Chondrocyte (in vitro differentiated cells): ENCODE measurements at places on chromosomes 5 and 9. TPM values are rescaled to one million over a fixed set of nuclear protein-coding genes. Genes with fewer than 3 reads are reported as not detected.
A peak's percentile ranks its signal among the peaks of the same experiment; 100 is the strongest.

GRCh38 chr5:31121224-31121623 lies 72.3 kb upstream of the CDH6 start:
- no peak for DNase-seq
- peaks cover 45% of the 10 kb centered on the region for H3K4me1 ChIP-seq
- no peaks in the 10 kb centered on the region for H3K27me3 ChIP-seq
- no peaks in the 10 kb centered on the region for H3K36me3 ChIP-seq
- no peak overlapping the region for H3K4me3 ChIP-seq

DNA sequence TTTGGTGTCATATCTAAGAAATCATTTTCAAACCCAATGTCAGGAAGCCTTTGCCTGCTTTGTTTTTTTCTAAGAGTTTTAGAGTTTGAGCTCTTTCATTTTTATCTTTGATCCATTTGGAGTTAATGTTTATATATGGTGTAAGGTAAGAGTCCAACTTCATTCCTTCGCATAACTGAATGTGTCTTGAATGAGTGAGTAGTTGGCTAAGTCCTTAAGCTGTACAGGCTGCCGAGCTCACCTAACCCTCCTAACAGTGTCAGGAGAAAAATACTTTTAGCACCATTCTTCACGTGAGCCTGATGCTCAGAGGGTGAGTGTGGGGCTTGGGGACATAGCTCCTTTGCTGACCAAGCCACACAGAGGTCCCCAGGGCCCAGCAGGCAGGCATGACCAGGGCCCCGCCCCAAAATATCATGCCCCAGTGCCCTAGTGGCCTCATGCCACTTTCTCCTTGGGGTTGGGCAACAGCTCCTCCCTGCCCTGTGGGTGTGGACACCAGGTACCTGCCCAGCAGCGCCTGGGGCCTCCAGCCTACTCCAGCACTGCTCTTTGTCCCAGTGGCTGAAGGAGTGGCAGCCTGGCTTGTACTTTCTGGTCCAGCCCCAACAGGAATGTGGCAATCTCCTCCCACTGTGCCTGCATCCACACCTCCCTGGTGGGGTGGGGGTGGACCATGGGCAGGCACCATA lies 17.2 kb downstream of the PPARGC1B start:
- H3K36me3 ChIP-seq: no peaks in the 10 kb centered on the region
- H3K4me3 ChIP-seq: no peak overlapping the region
- no peak overlapping the region for H3K27ac ChIP-seq
- H3K4me1 ChIP-seq: no peaks in the 10 kb centered on the region
- H3K27me3 ChIP-seq: no peaks in the 10 kb centered on the region

- no peak overlapping the region for H3K27ac ChIP-seq
- H3K4me1 ChIP-seq: no peaks in the 10 kb centered on the region
- no peaks in the 10 kb centered on the region for H3K27me3 ChIP-seq
- no peak for DNase-seq
- H3K4me3 ChIP-seq: no peak overlapping the region
These were observed 13.5 kb upstream of the FAM120A start for GRCh38 chr9:93437996-93438395.

DNA sequence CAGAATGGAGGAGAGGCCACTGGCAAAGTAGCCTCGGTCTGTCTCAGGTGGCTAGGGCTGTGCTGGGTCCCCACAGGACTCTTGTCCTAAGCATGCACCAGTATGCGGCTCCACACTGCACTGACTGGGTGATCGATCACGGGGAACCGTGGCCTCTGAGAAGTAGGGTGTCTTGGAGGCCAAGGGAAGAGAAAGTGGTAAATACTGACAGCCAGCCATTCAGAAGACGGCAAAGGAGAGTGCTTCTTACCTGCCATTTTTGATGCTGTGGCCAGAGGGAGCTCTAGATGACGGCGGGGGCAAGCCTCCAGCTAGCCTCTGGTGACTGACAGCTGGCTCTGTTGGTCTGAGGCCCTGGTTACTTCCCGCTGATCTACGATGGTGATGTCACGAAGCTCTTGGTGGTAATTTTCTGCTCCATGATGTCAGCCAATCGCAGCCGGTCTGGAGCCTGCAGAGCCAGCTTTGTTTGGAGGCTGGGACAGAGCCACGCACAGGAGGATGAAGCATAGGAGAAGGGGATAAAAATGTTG lies 40.4 kb upstream of the GADD45G start:
- H3K27me3 ChIP-seq: peaks cover 18% of the 10 kb centered on the region
- no peak overlapping the region for H3K27ac ChIP-seq
- H3K4me1 ChIP-seq: peaks cover 14% of the 10 kb centered on the region

GRCh38 chr9:3656224-3656623 lies 130.4 kb upstream of the RFX3 start:
- DNase-seq: no peak
- peaks cover 8% of the 10 kb centered on the region for H3K27me3 ChIP-seq
- H3K4me1 ChIP-seq: peaks cover 7% of the 10 kb centered on the region
- H3K36me3 ChIP-seq: peaks cover 8% of the 10 kb centered on the region
- no peak overlapping the region for H3K4me3 ChIP-seq

DNA sequence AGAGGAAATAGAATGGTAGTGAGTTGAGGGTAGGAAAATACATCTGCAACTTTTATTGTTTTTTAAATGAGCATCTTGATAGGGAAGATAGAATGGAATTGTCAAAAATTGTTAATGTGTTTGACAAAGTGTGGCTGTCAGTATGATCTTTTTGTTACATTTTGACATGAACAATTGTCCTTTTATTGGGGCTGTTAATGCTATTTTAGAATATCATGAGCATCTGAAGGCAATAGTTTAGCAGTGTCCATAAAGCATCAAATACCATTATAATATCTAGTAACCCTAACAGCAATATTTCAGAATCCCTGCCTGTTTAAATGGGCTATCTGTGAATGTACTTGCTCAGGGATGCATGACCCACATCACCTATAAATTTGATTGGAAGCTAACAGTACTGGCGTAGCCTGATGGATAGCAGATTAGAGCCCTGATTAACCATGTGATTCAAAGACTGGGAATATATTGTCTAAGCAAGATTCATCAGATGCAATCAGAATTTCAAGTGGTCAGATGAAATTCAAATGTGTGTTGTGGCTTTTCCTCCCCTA lies 37.8 kb downstream of the TLE4 start:
- no peak overlapping the region for H3K4me3 ChIP-seq
- peaks cover 57% of the 10 kb centered on the region for H3K4me1 ChIP-seq
- H3K27ac ChIP-seq: peak overlapping the region; percentile 81
- no peaks in the 10 kb centered on the region for H3K27me3 ChIP-seq
- H3K36me3 ChIP-seq: peaks cover 11% of the 10 kb centered on the region

DNA sequence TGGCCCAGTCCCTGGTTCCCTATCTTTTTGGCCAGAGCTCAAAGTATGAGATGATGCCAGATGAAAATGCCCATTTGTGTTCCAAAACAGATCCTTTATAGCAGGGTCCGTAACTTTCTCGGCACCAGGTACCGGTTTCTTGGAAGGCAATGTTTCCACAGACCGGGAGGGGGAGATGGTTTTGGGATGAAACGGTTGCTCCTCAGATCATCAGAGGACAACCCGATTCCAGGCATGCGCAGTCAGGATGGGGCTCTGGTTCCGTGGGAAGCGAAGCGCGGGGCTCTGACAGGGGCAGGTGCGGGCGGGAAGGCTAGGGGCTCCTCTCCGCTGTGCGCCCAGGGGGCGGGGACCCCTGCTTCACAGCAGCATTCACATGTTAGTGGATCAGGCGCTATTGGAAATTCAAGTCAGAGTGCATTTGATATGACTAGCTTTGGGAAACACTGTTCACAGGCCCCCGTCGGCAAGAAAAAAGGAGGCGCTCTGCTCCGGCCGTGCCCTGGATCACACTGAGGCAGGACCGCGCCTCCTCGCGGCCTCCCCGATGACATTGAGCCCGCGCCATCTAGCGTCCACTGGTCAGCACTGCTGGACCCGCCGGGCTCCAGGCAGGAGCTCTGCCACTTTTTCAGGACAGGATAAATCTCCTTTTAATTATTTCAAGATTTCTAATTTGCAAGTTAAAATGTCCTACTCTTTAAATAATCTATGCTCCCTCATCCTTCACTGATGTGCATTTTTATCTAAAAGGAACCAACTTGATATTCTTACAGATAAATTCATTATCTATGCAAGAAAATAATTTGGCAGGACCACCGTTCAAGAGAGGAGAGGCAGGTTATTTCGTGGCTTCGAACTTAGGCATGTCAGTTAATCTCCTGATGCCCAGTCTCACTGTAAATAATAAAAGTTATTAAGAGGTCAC lies 190.0 kb downstream of the FANCC start:
- H3K4me3 ChIP-seq: peak overlapping the region; percentile 58
- DNase-seq: no peak
- no peaks in the 10 kb centered on the region for H3K36me3 ChIP-seq
- peak overlapping the region; percentile 76 for H3K27ac ChIP-seq

GRCh38 chr5:135238622-135239452 lies 160.2 kb downstream of the MACROH2A1 start:
- H3K27ac ChIP-seq: no peak overlapping the region
- H3K4me3 ChIP-seq: no peak overlapping the region
- peaks cover 7% of the 10 kb centered on the region for H3K27me3 ChIP-seq

DNA sequence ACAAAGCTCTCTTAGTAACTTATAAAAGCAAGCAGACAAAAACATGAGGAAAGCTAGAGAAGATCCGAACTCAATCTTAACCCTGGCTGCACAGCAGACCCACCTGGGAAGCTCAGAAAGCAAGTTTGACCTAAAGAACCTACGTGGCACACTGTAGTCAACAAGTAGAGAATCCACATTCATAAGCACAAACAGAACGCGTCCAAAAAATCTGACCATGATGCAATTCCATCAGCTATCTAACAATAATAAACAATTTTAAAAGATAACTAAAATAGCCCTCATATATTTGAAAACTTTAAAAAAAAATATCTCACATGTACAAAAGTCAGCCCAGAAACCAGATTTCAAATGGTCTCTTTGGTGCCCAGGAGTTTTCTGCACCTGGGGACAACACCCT lies 4.6 kb downstream of the LMAN2 start:
- H3K36me3 ChIP-seq: peaks cover 2% of the 10 kb centered on the region
- no peaks in the 10 kb centered on the region for H3K27me3 ChIP-seq
- H3K4me3 ChIP-seq: no peak overlapping the region

Gene PPIP5K2
- total RNA-seq: 50.6 to 82.9 TPM (median 57.8 TPM) in 3 replicates
